ENCODE measurements at places on chromosomes 2 and 18.

DNA sequence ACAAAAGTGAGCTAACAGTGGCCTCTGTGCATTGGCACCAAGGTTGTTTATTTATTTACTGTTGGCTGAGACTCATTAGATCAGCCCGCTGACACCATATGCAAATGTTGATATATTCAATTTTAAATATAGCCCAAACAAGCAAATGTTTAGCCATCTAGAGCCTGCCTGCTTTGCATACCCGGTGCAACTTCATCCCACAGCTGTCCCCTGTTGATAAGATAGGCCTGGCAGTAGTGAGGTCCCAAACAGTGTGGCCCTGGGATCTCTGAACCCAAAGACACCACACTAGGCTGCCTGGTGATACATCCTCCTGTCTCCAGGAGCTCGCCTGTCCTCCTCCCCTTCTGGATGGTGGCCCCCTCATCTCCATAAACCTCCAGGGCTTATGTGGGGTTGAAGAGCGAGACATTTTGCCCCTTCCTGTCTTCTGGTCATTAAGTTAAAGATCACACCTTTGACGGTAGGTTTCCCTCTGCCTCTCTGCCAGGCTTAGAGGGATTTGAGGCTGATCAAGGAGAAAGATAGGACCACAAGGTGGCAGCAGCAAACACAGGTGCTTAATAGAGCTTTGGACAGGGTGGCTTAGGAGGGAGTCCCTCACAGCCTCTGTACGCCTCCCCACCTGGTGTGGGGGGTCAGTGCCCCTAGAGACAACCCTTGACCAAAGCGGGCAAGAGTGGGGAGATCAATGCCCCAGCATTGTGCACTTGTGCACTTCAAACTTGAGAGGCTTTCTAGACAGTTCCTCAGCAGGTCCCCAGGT is 23.7 kb upstream of the MYO5B start:
- DNase-seq = no peak

GRCh38 chr2:217988014-217988839 is 14.6 kb downstream of the TNS1 start:
- no peak for DNase-seq

GRCh38 chr18:518081-518480 is 17.6 kb upstream of the COLEC12 start:
- no peak for DNase-seq

DNA sequence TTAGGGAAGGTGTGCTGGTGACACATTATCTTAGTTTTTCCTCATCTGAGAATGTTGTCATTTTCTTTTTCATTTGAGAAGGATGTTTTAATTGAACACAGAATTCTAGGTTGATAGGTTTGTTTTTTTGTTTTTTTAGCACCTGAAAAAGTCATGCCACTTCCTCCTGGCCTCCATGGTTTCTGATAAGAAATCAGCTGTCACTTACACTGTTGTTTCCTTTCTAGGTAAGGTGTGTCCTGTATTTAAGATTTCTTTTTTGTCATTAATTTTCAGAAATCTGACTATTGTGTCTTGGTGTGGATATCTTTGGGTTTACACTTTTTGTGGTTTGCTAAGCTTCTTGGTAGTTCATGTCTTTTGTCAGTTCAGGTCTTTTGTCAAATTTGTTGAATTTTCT is 99.3 kb downstream of the ROCK1 start:
- DNase-seq = no peak

DNA sequence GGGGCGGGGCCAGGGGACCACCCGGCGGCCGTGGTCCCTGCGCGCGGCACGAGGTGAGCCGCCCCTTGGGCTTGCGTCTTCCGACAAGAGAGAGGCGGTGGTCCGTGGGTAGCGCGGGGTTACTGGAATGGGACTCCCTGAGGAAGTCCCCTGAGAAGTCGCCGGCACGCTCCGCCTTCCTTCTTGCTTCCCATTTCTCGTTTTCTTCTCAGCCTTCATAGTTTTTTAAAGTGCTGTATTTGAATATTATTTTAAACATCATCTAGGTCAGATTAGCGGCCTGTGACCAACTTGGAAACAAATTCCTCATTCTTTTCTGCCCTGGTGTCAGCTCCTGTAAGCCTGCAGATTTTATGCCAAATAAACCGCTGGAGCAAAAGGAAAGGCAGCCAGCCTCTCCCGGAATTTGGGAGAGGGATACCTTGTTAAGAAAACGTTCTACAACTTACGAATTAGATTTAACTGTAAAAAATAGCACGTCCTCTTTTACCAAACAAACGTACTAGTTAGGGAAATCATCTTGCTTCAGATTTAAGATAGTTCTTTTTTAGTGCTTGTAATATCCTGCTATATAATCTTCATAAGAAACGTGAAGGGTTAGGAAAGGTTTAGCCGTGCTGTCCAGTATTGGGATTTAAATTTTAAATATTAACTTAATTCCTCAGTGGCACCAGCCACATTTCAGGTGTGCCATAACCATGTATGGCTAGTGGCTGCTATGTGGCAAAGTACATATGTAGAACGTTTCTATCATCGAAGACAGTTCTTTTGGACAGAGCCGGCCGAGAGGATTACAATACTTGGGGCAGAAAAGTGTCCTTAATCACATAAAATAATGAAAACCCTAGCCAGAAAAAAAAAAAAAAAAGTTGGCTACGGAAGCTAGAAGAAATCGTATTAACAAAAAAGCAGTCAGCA is 628 bp upstream of the PTPN2 start:
- DNase-seq = no peak

GRCh38 chr2:62197011-62197924 is 1.4 kb downstream of the B3GNT2 start:
- DNase-seq = no peak

- no peak for DNase-seq
Observed at GRCh38 chr18:73509460-73509859, 638.2 kb downstream of the FBXO15 start.

DNA sequence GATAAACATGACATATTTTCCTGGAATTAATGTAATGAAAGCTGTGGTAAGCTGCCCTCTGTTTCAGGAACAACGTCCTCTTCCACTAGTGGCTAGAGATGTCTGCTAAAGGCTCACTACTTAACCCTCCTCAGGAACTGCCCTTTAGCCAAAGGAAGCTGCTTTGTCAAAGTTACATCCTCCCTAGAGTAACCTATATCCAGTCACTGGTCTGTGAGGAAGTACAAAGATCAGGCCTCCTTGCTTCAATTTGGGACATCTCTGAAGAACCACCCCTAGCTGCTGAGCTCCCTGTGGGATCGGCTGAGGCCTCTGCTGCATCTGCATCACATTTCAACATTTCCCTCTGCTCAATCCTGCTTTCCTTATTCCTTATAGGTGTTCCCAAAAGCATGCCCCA is 107.8 kb downstream of the PRELID3A start:
- no peak for DNase-seq

GRCh38 chr2:27162151-27163121 is 13.6 kb downstream of the TCF23 start:
- no peak for DNase-seq

DNA sequence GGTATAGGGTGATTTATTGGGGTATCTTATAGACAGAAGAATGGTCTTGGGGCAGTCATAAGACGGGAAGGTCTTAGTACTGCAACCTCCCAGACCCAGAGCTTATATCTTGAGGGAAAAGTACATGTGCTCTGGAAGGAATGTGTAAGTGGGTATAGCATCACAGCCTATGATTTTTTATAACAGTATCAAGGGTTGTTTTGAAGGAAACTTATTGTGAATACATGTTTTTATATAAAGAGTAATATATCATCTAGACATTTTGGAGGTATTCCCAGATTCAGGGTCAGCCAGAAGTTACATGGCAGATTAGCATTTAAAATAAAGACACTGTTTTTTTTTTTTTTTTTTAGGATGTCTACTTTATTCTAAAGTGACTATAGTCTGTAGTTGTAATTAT is 47.6 kb upstream of the STON1 start:
- DNase-seq = peak; percentile 56

- DNase-seq = no peak
Observed at GRCh38 chr18:48621815-48622555, 83.2 kb downstream of the CTIF start.

GRCh38 chr2:98805412-98806171 is 74.7 kb upstream of the MGAT4A start:
- DNase-seq = peak; percentile 42

- no peak for DNase-seq
Observed at GRCh38 chr2:50641633-50642032, 390.3 kb downstream of the NRXN1 start.

DNA sequence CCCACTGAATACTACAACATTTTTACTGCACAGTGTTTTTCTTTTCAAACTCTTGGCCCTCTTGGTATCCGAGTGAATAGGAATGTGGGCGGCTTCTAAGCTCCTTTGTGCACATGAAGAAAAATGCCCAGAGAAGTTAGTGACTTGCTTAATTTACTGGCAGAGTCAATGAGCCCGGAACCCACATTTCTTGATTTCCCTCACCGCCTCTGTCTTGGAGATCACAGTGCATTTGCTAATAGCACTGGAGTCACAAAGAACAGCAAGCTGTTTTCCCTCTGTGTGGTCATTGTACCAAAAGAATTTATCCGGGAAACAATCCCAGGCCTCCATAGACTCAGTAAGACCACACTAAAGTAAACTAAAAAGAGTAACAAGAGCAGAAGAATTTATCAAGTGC is 18.9 kb downstream of the STON1 start:
- no peak for DNase-seq

GRCh38 chr18:28132084-28132483 is 44.8 kb downstream of the CDH2 start:
- no peak for DNase-seq

DNA sequence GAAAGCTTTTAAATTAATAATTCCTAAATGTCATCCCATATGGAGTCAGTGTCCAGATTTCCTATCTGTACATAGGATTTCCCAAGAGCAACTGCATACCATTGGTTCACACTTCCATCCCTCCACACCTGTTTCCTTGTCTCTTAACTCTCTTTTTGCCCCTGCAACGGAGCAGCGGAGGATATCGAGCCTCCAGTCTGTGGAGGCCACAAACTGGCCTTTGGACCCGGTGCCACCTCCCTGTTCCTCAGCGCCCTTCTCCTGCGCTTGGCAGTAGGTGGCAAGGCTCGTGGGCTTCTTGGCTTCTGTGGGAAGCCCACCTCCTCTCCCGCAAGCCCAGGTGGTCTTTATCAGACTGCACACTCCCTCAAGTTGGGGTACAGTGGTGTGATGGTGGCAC is 23.8 kb upstream of the STK25 start:
- DNase-seq = no peak

DNA sequence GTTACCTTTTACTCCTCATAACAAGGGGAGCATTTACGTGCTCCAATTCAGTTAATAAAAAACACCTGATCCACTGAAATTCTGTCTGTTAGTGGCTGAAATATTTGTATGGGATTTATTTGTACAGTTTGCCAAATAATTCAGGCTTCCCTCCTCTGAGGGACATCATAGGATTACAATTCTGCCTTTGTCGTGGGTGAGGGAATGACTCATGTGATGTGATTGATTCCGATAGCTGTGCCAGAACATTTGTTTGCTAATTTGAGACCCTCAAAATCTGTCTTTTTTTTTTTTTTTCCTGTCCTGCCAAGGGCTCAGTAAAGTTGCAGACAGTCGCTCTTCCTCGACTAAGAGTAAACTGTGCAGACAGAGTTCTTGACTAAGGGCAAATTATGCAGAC is 612.6 kb upstream of the CDH2 start:
- no peak for DNase-seq

- no peak for DNase-seq
Observed at GRCh38 chr2:178529194-178529593, 48.9 kb downstream of the PLEKHA3 start.

DNA sequence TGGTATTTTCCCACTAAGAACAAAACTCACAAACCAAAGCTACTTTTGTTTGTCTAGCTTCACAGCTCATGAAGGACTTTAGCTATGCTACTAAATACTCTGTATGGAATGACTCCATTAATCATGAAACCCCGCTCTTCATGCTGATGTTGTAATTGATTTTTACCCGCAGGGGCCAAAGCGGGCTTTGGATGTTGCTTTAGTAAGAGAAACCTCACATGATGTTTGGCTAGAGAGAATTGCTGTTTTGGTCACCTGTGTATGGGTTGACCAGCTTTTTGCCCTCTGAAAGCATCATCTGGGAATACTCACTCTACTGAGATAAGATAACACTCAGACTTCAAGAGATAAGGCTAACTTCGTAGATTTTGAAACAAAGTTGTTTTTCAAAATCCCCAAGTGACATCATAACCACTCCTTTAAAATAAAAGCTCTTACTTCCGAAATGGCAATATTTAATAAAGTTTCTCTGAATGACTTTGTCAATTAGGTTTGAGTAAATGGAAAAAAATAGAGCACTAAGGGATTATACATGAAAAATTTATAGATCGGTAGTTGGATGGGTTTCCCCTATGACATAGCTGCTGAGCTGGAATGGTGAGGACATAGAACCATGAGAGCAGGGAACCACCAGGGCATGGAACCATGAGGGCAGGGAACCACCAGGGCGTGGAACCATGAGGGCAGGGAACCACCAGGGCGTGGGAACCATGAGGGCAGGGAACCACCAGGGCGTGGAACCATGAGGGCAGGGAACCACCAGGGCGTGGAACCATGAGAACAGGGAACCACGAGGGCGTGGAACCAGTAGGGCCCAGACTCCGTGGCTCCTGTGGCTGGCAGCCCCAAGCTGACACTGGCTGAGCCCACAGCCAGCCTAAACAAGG is 31.9 kb downstream of the ACKR3 start:
- DNase-seq = no peak

DNA sequence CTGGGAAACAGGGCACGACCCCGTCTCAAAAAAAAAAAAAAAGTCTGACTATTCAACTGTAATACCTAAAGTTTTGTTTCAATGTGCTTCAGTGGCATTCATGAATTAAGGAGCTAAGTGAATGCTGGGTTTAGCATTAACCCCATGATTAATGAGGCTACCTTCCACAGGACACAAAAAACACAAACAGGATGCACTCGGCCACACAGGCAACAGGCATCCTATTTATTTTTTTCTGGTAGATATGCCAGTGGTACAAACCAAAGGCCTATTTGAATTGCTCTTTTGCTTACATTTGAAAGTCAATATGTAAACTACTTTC is 48.3 kb downstream of the CDH2 start:
- no peak for DNase-seq

GRCh38 chr18:63506336-63506646 is 29.5 kb downstream of the SERPINB5 start:
- DNase-seq = no peak

DNA sequence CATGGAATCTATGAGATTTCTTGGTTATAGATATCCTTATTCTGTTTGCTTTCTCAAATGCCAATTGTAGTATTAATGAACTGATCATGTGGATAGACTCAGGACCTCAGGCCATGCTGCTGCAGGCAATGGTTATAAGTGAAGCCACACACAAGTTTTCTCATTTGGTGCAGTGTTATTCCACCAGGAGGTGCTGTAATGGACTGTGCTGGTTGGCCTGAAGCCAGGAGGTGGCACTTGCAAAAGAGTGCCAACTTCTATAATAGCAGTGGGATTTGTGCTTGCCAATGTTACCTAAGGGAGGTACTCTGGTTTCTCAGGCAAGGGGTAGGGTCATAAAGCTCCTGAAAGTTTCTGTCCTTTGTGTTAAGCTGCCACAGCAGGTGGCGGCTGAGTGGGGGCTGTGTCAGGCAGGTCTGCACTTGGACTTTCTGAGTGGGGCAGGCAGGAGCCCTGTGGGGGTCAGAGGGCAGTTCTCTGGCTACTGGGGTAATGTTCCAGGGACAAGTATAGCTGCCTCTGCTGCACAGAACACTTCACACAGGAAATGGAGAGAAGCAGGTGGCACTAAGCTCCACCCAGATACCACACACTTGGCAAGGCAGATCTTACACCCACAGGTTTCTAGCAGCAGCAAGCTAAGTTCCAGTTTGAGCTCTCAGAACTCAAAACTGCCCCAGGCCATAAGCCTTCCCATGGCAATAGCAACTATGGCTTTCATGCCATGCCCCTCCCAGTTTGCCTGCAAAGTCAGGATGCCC is 352.6 kb upstream of the CWC22 start:
- no peak for DNase-seq

All from skeletal muscle cell (primary cell).